ENCODE measurements at places on chromosomes 1 and 21.

GRCh38 chr1:21541835-21542234 is 32.6 kb downstream of the ALPL start:
- DNase-seq: no peak

DNA sequence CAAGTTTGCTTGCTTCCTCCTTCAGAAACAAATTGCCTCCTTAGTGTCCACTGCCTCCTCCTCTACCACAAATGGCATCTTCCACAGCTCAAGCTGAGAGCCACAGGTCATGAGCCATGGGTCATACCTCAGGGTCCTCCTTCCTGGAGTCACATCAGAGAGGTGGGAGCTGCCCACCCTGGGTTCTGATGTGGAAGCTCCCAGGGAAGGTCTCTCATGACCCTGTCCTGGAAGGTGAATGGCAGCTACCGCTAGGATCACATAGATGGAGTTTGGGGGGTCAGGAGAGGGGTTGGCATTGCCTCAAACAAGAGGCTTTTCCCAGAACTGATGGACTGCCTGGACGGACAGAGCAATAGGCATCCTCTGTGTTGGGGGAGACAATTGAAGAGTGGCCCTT is 321.4 kb downstream of the MATN1 start:
- no peak for DNase-seq

DNA sequence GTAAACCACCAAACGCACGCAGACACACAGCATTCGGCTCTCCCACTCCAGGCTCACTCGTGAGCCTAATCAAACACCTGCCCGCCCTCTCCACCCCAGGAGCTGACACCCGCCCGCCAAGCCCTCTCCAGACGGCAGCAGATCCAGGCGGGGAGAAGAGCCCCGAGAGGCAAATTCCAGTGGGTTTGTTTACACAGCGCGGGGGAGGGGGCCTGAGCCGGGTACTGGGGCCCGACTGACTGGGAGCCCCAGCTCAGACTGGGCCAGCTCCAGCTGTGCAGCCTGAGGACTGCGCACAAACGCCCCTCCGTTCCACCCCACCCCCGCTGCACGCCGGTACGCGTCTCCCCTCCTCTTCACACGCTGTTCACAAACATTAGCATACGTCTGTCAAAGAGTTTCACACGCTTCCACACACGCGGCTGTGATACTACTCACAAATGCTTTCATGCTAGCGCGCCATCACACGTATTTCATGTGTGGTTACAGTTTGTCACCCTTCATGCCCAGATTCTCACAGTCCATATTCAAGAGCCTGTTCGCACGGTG is 1.0 kb upstream of the EFNA1 start:
- peak; percentile 55 for DNase-seq

DNA sequence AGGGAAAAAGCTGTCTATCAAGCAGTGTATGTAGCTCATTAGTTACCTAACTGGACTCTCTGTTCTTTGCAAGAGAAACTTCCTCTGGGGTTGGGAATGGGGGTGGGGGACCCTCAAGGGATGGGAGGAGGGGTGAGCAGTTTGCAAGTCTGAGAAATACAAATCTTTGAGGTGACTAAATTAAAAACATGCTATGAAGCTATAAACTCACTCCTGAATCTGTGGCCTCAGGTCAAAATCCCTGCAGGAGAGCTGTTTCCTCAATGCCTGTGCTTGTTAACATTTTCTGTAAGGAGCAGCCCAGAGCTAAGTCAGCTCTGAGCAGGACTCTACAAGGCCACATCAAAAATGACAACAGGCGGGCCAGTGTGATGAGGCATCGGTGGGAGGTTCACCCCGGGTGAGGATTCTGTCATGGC is 32.8 kb upstream of the PTPRC start:
- no peak for DNase-seq

- no peak for DNase-seq
Observed at GRCh38 chr1:238232084-238232710, 341.5 kb upstream of the ZP4 start.

DNA sequence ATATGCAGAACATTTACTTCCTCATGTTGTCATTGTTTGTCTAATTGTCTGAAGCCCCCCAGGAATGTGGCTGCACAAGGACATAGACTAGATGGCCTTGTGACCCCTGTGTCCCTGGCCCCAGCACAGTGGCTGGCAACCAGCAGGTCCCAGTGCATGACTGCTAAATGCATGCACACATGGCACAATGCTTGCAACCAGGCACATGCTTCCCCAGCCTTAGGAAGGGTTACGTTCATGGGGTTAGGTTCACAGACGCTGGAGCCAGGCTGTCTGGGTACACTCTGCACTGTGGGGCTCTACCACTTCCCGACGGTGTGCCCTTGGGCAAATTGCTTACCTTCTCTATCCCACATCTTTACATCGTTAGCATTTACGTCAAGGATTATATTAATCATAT is 21.2 kb upstream of the CLIC6 start:
- no peak for DNase-seq

GRCh38 chr1:110239441-110240430 is 29.6 kb downstream of the KCNC4 start:
- DNase-seq: peak; percentile 31

DNA sequence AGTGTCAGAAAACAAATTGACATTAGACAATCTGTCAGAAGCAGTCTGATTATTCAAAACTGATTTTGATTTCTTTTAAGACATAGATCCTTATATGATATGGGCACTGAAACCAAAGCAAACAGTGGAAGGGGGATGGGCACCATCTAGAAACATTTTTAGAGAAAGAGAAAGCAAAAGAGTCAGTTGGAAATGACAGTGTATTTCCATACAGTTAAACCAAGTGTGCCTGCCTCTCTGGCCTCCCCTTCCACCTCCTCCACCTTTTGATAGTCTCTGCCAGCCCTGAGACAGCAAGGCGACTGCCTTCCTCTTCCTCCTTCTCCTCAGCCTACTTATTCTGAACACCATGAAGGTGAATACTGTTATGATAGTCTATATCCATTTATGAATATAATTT is 949.7 kb downstream of the AMY1C start:
- DNase-seq: no peak

- DNase-seq: no peak
Observed at GRCh38 chr1:98172022-98172421, 251.2 kb upstream of the DPYD start.

DNA sequence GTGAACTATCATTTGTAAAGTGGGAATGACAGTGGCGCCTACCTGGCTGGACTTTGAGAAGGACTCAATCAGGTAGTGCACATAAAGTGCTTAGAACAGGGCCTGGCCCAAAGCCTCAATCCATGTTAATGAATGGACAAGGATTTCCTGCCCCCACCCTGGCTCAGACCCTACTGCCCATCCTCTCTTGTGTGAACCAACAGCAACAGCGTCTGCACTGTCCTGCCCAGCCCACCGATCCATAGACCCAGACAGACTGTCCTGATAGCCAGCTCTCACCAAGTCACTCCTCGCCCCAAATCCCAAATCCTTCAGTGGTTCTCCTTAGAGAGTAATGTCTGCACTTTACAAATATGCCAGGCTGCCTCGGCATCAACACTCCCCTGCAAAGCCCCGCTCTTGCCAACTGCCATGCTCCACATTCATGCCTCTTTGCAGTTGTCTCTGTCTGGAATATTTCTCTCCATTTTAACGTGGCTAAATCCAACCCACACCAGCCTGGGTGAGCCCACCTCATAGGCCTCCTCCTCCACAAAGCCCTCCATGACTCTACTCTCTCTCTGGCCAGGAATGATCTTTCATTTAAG is 157.6 kb upstream of the EDN2 start:
- no peak for DNase-seq

- DNase-seq: no peak
Observed at GRCh38 chr1:205528446-205528886, 24.0 kb downstream of the CDK18 start.

DNA sequence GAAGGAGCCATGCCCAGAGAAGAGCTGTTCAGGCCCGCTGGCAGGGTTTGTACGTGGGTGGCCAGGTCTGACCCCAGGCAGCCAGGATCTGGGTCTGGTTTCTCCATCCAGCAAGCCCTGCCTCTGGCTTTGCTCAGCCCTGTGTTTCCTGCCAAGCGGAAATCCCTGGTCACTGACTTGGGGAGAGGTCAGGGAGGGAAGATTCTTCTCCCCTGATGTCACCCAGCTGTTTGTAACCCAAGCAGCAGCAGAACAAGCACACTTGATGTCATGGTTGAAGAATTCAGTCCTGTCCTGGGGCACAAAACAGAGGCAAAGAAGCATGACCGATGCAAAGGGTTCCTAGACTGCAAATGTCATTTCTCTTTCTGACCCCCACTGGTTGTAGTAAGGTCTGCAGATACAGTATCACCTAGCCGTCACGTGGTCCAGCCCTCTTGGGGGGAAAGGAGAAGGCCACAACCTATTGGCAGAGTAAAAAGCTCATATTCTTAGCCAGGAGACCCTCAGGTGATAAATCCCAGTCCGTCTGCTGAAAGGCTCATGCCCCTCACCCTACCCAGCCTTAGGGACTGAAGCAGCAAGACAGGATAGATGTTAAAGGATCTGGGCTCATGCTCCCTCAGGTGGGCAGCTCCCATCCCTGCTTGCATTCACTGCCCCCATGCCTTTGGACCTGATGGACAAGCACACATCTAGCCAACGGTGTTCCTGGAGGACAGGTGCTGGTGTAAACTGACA is 120.9 kb downstream of the SYT2 start:
- DNase-seq: no peak

- DNase-seq: no peak
Observed at GRCh38 chr1:203720242-203720641, 44.7 kb upstream of the LAX1 start.

DNA sequence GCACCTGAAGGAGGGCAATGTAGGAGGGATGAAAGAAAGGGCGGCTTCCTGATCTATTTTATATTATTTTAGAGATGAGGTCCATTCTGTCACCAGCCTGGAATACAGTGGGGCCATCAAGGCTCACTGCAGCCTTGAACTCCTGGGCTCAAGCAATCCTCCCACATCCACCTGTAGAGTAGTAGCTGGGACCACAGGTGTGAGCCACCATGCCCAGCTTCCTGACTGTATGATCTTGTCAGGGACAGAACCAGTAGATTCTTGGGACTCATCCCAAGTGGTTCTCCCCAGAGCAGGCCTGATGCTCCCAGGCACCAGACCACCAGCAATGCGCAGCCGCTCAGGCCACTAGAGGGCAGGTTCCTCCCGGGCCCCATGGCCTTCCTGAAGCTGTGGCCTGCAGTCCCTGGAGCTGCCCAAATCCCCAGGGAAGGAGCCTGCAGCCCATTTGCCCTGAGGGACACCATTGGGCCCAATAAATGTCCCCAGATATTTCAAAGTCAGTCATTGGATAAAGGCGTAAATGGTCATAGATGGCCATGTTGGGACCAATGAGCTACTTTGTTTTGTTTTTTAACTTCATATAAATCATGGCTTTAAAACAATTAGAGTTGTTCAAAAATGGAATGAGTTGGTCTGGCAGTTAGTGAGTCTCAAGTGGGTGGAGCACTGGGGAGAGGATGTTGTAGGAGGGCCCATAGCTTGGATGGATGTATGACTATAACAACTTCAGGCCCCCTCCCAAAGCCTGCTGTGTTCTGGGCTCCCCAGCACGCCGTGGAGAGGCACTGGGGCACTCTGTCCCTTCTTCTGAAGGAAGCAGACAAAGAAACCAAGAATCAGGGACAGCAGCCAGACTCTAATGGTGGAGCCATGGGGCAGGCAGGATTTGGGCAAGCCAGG is 44.7 kb upstream of the GOLT1A start:
- no peak for DNase-seq

- DNase-seq: no peak
Observed at GRCh38 chr21:21968810-21969209, 970.6 kb downstream of the NCAM2 start.

GRCh38 chr1:83588140-83588539 is 410.8 kb downstream of the TTLL7 start:
- no peak for DNase-seq

GRCh38 chr1:205250699-205251098 is 23.0 kb downstream of the TMCC2 start:
- no peak for DNase-seq

DNA sequence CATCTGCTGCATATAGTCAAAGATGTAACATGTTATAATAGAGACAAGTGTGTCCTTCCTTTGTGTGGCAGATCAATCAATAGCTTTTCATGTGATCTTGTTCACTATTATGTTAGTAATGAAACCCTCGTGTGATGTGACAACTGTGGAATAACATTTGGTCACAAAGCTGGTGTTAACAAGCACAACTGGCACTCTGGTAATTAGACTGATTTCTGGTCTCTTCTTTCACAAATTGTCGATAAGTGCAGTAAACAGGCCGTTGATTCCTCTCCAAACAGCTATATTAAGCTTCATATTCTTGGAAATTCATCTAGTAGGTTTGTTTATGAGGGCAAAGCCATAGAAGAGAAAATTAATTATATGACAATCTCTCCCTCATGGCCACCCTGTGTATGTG is 616.7 kb upstream of the PTBP2 start:
- DNase-seq: no peak

- DNase-seq: no peak
Observed at GRCh38 chr1:8197493-8198282, 120.2 kb upstream of the SLC45A1 start.

DNA sequence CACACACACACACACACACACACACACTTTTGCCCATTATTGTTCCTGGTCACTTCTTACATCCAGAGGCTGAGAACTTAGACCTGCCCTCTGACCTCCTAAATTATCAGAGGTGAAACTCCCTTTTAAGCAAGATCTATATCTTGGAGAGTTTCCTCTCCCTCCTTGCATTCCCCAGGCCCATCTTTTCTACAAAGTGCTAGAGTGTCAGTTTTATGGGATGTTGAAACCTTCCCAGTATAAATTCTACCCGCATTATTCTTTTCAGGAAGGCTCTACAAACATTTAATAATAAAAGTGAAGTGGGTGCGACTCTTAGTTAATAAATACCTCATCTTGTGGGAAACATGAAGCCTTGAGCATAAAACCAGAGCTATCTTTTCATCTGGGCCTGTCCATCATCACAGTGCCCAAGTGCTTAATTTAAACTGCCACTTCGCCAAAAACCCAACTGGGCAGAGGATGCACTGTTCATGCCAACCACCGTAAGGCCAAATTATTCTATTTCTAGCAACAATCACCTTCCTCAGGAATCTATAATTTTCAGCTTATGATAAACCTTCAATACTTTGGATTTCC is 458.2 kb upstream of the RUNX1 start:
- DNase-seq: no peak

GRCh38 chr1:13766592-13767564 is 66.9 kb downstream of the PRDM2 start:
- DNase-seq: no peak

DNA sequence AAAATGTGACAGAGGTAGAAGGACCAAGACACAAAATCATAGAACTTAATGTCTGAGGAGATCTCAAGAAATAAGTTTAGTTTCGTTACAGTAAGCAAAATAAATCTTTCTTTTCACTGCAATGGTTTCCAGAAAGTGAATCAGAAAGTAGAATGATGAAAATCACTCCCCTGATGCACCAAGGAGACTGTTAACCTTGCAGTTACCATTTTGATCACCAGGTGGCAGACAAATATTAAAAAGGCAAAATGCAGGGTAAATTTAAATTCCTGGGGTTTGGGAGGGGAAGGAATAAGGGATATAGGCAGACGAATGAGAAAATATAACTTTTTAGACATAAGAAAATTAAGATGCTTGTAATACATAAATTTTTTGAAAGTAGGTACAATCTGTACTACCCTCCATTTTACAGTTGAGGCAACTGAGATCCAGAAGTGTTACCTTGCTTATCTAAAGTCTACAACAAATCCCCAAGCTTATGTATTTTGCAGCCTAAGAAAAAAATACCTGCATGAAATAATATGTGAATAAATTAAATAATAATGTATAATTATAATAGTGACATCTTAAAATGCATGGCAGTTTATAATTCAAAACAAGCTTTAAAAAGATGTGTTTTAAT is 253.2 kb downstream of the CRB1 start:
- no peak for DNase-seq

- DNase-seq: no peak
Observed at GRCh38 chr1:29683472-29683871, 447.1 kb downstream of the PTPRU start.

- DNase-seq: no peak
Observed at GRCh38 chr1:171910786-171911185, 69.5 kb downstream of the DNM3 start.
